ENCODE measurements at places on chromosomes 1 and 21. TPM values are rescaled to one million over a fixed set of nuclear protein-coding genes. Genes with fewer than 3 reads are reported as not detected.

- no peak for DNase-seq
These were observed 1237.5 kb downstream of the AMY1C start for GRCh38 chr1:104987210-104987609.

DNA sequence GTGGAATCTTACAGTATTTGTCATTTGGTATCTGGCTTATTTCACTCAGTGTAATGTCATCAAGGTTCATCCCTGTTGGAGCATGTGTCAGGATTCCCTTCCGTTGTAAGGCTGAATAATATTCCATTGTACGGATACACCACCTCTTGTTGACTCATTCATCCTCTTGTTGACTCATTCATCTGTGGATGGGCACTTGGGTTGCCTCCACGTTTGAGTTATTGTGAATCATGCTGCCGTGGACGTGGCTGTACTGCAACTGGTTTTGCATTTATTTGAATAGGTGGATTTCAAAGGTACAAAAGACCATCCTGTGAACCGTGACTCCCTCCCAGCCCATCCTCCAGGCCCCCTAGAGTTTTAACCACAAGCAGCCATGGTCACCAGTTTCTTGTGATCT, 11.9 kb upstream of the TCP10L start:
- no peak for DNase-seq

The OR2T35 gene
- not detected for total RNA-seq

The HEYL gene
- total RNA-seq, result 17.7 TPM

- DNase-seq, result no peak
These were observed 26.2 kb upstream of the SAMSN1 start for GRCh38 chr21:14572204-14572780.

The SPATA45 gene
- total RNA-seq, result not detected

DNA sequence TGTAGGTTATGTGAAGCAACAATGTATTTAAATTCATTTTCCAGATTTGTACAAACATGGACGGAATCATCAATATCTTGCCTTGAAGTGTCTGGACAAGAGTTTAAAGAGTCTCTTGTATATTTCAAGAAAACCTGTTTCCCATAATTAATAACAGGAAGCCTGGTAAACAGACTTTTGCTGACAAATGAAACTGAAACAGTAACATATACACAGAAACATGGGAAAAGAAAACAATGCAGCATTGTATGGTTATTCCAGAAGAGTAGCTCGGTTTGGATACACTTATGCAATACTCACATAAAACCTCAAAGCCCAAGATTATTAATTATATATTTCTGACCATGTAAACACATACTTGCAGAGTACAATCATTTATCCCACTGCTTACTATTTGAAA, 265.5 kb downstream of the PTPRC start:
- no peak for DNase-seq

- peak; percentile 68 for DNase-seq
These were observed 144.4 kb upstream of the ETS2 start for GRCh38 chr21:38661197-38661871.

DNA sequence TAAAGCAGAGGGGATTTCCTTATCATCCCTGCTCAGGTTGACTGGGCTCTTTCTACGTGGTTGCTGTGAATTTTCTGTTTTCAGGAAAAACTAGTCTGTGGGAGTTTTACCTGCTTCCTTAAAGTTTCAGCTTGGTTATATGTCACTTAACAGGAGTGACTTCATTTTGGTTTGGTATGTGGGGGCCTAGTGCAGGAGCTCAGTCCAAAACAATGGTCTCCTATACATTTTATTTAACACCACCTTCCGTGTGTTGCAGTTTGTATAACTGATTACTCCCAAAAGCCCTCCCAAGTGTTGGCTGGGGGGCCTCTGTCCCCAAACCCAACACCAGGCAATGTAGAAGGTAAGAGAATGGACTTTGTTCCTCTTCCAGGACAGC, 5.3 kb downstream of the IL23R start:
- no peak for DNase-seq

The DMRTA2 gene
- not detected for total RNA-seq

- DNase-seq, result no peak
These were observed 31.0 kb upstream of the BEND5 start for GRCh38 chr1:48807554-48808260.

DNA sequence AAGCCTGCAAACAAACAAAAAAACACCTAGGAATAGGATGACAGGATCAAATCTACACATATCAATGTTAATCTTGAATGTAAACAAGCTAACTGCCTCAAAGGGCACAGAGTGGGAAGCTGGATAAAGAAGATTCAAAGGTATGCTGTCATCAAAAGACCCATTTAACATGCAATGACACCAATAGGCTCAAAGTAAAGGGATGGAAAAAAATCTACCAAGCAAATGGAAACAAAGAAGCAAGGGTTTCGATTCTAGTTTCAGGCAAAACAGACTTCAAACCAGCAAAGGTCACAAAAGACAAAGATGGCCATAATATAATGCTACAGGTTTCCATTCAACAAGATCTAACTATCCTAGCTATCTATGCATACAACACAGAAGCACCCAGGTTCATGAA, 16.2 kb upstream of the OR2T10 start:
- no peak for DNase-seq

- DNase-seq, result no peak
These were observed 305.0 kb upstream of the ST6GALNAC5 start for GRCh38 chr1:76562292-76562691.

The MTFR1L gene
- total RNA-seq, result 46.0 TPM

- no peak for DNase-seq
These were observed 118.5 kb upstream of the SPAG17 start for GRCh38 chr1:118303534-118303933.

The ADPRS gene
- 26.9 TPM for total RNA-seq

DNA sequence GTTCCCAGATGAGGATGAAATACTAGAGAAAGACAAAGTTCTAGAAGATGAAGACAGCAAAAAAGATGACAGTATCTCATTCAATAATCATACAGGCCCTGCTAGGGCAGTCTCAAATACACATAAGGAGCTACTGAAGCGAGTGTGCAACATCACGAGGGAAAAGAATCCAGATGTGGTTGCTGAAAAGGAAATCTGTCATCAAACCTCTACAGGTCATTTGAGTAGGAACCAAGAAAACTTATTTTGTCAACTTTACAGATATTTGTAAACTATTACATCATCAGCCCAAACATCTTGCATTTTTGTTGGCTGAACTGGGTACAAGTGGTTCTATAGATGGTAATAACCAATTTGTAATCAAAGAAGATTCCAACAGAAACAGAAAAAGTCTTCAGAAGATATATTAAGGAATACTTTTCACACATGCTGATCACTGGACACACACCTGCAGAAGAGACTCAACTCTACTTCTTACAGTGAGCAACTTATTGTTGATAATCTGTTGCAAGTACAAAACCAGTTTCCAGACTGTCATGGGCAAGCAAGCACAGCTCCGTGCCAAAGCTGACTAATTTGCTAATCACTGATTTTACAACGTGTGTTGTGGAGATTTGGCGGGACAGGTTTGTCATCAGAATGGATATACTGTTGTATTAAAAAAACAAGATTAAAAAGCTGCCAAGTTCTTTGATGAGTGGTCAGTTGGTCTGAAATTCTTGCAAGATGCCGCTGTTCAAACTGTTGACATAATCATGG, 42.1 kb downstream of the TRIM33 start:
- DNase-seq, result no peak

GRCh38 chr1:50605186-50605875, 182.1 kb upstream of the DMRTA2 start:
- DNase-seq, result no peak

- no peak for DNase-seq
These were observed 53.5 kb downstream of the GLIS1 start for GRCh38 chr1:53685272-53686051.

- peak; percentile 77 for DNase-seq
These were observed 19.1 kb downstream of the RAB7B start for GRCh38 chr1:205983925-205984725.

The CAMSAP2 gene
- 34.8 TPM for total RNA-seq

GRCh38 chr1:107524301-107524700, 383.5 kb downstream of the NTNG1 start:
- DNase-seq, result no peak

DNA sequence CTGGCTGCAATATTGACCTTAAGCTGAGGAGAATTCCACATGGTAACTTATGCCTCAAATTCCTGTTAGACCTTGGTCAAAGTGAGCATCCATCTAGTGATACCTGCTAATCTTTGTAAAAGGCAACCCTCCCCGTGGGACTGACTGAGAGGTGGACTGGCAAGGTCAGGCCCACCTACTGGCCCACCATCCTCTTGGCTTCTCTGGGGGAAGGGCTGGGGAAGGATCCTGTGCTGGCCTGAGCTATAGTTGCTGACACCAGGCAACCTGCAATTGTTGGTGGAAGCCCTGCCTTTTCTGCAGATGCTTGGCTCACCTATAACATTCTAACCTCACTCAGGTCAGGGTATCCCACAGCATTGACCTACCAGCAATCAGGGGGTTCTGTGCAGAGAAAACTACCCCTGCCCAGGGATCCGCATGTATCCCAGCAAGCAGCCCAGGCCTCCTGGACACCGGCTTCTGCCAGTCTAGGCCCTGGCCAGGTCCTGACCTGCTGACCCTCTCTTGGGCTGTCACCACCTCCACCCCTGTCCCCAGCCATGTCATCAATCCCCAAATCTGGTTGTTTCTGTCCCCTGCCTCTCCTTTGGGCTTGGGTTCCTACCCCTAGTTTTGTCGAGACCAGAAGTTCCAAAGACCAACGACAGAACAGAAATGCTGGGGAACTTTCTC, 108.1 kb upstream of the EDN2 start:
- DNase-seq, result no peak

The HSD3B1 gene
- total RNA-seq, result not detected

DNA sequence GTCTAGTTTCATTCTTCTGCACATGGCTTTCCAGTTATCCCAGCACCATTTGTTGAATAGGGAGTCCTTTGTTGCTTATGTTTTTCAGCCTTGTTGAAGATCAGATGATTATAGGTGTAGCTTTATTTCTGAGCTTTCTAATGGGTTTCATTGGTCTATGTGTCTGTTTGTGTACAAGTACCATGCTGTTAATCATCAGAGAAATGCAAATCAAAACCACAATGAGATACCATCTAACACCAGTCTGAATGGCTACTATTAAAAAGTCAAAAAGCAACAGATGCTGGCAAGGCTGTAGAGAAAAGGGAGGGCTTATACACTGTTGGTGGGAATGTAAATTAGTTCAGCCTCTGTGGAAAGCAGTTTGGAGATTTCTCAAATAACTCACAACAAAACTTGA, 321.5 kb upstream of the PTBP2 start:
- DNase-seq, result no peak

GRCh38 chr1:42974767-42975437, 16.2 kb upstream of the SLC2A1 start:
- DNase-seq, result no peak

DNA sequence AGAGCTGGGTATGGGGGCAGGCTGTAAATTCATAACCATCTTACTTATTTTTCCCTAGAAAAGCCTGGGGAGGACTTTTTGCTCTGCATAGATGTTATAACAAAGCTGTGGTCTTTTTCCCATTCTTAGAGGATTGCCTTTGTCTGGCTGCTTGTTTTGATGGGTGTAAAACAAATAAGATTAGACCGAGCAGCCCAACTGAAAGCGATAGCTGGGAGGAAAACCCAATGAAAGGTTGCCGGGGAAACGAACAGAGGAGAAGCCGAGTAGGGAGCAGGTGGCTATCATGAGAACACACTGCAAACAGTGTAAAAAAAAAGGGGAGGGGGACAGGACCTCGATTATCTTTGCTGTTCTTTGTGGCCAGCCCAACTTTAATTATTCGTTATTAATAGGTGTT, 1.9 kb downstream of the ELAVL4 start:
- no peak for DNase-seq

GRCh38 chr1:198741744-198742143, 102.9 kb downstream of the PTPRC start:
- DNase-seq, result no peak

GRCh38 chr21:35929901-35930300, 130.4 kb downstream of the SETD4 start:
- DNase-seq, result no peak

The ERVH48-1 gene
- not detected for total RNA-seq

GRCh38 chr21:42820616-42821465, 58.5 kb downstream of the WDR4 start:
- no peak for DNase-seq

The OPTC gene
- total RNA-seq, result not detected

The PLEKHA6 gene
- total RNA-seq, result 7.1 TPM

DNA sequence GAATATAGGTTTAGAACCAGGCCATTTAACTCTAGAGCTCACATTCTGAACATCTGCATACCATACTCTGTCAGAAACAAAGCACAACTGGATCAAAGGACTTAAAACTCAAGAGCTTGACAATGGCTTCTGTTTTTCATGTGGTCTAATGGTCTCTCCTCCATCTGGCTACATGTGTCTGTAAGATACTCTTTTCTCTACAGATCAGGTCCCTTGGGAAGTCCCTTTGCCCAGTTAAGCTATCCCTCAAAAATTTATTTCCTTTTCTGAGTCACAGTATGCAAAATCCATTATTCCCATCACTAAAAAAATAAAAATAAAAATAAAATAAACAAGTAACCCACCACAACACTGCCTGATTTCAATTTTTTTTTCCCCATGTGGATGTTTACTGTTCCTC, 357.0 kb upstream of the PRMT6 start:
- no peak for DNase-seq

- peak; percentile 76 for DNase-seq
These were observed 13.5 kb downstream of the TRAF3IP3 start for GRCh38 chr1:209769171-209769904.

DNA sequence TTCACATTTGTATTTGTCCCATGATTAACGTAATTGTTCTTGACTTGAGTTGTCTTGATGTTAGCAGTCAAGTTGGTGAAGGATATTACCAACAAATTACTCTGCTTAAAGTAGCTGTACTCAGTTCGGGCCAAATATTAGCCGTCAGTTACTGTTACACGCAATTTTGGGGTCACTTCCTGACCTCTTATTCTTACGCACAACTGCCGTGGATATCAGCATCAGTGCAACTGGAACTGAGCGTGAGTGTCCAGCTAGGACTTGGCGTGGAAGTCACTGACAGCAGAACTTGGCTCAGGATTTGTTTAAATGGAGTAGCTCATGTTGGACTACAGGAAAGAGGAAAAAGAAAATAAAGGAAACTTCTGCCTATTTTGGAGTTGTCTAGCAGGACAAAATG, 56.4 kb downstream of the ADAMTS1 start:
- DNase-seq, result no peak

GRCh38 chr21:43020177-43020576, 45.8 kb downstream of the PKNOX1 start:
- peak; percentile 36 for DNase-seq

The ARHGAP30 gene
- 38.0 TPM for total RNA-seq

Measured in upper lobe of right lung (tissue), 1 donor.